ENCODE measurements at places on chromosomes 11 and 22.

DNA sequence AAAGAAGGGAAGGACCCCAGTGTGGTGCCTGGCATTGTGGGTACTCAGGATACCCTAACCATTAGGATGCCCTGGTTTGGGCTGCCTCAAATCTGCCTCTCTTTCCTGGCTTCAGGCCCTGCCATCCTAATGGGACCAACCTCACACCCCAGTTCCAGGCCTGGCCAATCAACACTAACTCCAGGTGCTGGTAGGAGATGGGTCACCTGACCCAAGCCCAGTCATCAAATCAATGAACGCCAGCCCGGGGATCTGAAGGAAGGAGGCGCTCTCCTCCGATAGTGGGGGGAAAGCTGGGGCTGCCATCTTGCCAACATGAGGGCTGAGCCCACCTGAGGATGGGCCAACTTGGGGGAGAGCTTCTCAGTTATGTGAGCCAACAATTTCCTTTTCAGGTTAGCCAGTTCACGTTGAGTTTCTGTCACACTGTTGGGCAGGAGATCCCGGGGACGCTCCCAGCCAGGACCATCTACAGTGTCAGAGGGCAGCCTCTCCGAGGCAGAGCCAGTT, 12.7 kb downstream of the MFNG start:
- no peak for DNase-seq

DNA sequence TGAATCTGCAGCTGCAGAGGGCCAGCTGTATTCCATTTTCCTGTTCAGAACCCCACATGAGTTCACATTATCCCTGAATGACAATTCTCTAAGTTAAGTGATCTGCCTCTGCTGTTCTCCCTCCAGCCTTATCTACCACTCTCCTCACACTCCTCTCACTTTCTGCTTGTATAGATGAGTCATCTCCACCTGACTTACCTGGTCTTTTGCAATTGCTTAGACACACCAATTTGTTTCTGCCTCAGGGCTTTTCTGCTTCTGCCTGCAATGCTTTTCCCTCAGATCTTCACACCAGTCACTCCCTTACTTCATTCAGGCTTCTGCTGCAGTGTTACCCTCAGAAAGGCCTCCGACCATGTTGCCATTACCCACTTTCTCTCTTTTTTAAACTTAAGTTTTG, 118.1 kb downstream of the ATM start:
- DNase-seq = no peak

DNA sequence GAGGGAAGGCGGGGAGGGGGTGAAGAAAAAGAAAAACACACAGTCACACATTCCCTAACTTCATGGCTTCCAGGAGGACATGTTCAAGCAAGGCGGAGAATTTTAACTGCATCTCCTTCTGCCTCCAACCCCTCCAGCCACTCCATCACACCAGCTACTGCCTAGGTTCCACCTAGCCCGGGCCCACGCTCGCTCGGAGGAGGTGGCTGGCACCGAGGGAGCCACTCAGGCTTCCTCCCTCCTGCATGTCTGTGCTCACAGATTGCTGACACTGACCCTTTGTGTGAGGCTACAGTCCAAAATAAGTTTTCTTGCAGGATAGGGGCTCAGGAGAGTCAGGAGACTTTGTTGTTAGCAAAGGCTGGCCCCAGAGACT, 9.4 kb upstream of the OPCML start:
- DNase-seq = no peak

GRCh38 chr11:57972013-57972367, 51.7 kb upstream of the OR9Q1 start:
- DNase-seq = no peak

DNA sequence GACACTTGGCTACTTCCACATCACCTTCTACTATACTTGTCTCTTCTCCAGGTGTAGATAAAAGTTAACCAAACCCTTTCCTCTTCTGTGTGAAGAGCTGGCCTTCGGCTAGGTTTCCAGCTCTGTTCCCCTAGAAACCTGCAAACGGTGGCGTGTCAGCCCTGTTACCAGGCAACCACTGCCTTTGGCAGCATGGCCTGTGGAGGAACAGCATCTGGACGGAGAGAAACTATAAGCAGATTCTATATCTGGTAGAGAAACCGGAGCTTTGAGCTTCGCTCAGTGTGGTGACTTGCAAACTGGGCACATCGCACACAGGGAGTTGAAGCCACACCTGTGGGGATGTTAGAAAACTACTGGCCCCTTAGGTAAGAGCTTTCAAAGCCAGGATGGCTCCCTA, 35.9 kb downstream of the ARAP1 start:
- no peak for DNase-seq

DNA sequence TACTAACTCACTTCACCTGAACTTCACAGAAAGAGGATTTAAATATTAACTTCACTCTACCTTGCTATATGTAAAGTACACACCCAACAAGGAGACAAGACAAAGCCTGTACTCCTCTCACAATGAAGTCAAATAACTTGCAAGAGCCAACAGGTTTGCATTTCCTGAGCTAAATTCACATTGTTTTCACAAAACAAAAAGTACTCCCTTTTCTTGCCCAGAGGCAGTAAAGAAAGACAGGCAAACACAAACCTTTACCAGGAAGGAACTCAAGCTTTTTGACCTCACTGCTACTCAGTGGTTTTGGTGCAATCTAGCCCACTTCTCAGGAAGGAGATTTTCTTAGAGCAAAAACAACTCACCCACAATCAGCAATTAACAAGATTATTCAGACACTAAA, 15.7 kb downstream of the USP28 start:
- no peak for DNase-seq

GRCh38 chr11:66042227-66042995, 6.5 kb downstream of the GAL3ST3 start:
- DNase-seq = no peak

DNA sequence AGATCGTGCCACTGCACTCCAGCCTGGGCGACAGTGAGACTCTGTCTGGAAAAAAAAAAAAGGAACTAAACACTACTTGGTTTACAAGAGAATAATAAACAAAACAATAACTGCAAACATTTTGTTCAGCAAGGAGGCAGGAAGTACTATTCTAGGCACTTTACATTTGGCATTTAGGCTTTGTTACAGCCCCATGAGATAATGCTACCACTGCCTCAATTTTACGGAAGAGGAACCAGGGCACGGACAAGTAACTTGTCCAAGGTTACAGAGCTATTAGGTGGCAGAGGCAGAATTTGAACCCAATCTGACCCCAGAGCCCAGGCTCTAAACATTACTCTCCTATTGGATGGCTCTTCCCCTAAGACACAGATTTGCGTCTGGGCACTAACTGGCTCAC, 108.7 kb upstream of the AKIP1 start:
- DNase-seq = no peak

- DNase-seq = no peak
Observed at GRCh38 chr11:93492464-93493251, 50.5 kb downstream of the SMCO4 start.

GRCh38 chr11:118169300-118170140, 6.9 kb downstream of the SCN2B start:
- no peak for DNase-seq

DNA sequence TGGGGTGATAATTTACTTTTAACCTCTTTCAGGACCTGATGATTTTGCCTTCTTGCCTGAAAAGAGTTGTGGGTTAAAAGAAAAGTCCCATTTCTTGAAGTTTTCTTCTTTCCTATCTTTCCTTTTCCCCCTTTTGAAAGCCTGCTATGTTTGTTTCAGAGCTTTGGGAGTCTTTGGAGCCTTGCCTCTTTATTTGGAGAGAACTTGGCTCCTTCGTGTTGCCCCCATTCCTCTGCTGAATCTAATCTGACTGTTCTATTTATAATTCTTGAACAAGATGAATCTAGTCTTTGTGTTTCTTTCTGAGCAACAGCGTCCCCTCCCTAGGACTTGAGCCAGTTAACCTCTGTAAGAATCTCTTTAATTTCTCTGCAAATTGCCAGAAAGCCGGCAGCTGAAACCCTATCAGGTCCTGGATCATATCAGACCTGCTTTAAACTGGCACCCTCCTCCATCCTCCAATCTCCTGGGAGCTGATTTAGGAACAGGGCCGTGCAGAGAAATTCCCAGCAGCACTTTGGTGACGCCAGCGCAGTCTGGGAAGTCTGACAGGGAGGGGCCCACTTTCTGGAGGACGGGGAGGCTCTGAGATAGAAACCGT, 289.1 kb upstream of the SORL1-AS1 start:
- no peak for DNase-seq

- no peak for DNase-seq
Observed at GRCh38 chr11:79437981-79438630, 2.7 kb downstream of the TENM4 start.

- no peak for DNase-seq
Observed at GRCh38 chr11:19740586-19740985, 27.9 kb downstream of the NAV2 start.

GRCh38 chr11:121104312-121104762, 3.3 kb downstream of the TECTA start:
- DNase-seq = no peak

DNA sequence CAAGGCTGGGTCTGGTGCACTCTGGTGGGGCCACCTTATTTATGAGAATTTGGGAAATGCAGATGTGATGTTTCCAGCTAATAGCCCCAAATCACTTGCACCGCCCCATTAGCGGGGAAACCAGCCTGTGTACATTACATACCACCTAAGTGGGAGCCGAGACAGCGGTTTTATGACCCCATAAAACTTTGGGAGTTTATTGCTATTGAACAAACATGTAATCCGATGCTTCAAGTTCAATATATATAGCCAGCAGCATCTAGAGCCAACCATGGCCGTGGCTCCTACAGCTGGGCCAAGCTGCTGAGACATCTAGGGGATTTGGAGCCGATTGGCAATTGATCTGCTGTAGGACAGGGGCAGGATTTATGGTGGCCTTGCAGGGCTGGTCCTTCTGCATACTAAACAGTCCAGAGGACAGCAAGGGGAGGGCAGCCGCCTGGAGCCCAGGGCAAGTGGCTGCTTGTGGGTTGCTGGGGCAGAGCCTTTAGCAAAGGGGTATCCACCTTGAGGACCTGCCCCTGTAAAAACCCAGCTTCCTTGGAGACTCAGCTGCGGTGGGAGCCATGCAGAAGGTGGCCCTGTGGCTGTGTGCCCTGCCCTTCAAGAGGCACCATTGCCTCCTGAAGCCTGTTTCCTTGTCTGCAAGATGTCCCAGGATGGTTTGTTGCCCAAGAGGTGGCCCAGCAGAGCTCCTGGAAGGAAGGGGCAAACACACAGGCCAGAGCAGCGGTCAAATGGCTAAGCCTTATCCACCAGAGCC, 47.9 kb upstream of the CCDC188 start:
- no peak for DNase-seq

GRCh38 chr11:10935015-10935559, 77.2 kb upstream of the ZBED5 start:
- DNase-seq = no peak

DNA sequence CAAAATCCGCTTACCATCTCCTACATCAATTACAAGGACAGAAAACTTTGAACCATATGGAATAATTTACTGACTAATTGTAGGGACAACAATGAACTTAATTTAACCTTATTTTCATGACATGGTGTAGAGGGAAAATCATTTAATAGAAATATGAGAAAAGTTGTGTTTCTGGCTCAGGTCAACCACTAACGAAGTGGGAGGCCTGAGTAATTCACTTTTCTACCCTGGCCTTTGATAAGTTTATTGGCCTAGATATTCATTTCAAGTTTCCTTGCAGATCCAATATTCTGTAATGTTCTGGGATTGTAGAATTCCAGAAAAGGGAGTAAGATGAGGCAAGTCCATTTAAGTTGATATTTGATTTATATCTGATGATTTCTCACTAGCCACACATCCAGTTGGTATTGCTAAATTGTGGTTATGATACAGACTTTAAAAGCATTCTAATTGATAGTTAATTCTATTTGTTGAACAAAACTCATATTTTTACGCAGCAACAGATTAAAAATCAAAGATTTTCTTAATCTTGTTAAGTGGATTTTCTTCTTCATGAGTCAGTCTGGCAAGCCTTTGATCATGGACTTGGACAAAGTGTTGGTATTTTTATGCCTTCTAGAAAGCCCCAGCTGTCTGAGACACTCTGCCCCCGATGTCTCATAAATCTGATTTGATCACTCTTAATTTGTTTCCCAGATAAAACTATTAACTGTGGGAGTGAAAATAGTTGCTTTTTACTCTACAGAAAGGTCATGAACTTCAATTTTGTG, 336.5 kb downstream of the TMEM135 start:
- no peak for DNase-seq

DNA sequence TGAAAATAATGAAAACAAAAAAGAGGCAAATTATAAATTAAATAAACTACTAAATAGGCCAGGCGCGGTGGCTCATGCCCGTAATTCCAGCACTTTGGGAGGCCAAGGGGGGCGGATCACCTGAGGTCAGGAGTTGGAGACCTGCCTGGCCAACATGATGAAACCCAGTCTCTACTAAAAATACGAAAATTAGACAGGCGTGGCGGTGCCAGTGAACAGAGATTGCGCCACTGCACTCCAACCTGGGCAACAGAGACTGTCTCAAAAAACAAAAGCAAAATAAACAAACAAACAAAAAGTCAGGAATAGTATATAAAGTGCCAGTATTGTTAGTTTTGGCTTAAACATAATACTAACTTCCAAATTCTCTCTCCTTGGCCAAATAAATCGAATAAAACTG, 37.6 kb upstream of the CECR2 start:
- no peak for DNase-seq

DNA sequence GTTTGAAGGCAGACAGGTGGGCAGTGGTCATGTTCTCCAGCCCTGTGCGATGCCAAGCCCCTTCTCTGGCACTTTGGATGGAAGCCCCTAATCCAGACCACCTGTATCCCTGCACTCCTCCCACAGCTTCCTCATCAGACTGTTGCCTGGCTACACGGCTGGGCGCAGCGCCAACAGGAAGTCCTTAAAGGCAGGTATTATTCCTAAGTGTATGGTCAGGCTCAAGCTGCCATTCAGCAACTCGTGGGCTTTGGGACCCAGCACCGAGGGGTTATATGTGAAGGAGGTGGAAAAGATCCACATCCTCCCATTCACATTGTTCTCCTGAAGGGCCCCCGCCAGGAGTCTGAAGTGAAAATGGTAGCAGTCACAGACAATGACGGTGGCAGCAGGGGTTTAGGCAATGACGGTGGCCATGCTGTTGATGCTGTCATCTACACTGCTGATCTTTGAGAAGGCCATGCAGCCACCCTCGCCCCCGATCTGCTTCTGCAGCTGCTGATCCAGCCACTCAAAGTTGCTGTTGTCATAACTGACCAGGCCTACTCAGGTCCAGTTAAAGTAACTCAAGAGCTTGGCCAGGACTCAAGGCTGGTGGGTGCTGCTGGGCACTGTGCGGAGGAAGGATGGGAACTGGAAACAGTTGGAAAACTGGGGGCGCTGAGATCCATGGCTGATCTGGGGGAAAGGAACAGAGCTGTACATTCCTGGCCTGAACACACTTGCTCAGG, 27.7 kb downstream of the OR6Q1 start:
- no peak for DNase-seq

DNA sequence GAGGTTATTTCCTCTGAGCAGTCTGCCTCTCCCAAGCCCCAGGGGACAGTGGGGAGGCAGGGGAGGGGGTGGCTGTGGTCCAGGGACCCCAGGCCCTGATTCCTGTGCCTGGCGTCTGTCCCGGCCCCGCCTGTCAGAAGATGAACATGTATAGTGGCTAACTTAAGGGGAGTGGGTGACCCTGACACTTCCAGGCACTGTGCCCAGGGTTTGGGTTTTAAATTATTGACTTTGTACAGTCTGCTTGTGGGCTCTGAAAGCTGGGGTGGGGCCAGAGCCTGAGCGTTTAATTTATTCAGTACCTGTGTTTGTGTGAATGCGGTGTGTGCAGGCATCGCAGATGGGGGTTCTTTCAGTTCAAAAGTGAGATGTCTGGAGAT, 3.1 kb downstream of the PIM3 start:
- peak; percentile 18 for DNase-seq

GRCh38 chr11:17812091-17812864, 77.7 kb downstream of the KCNC1 start:
- DNase-seq = no peak

GRCh38 chr22:42604403-42604802, 10.3 kb downstream of the POLDIP3 start:
- no peak for DNase-seq

Data from 8988T (cell line).